Activated T-helper 1 cell treated with anti-CD3 and anti-CD28 coated beads, Interleukin-2, amount 50 U/mL, for 16 hours (primary cell): ENCODE measurements at places on chromosomes 2 and 18.

DNA sequence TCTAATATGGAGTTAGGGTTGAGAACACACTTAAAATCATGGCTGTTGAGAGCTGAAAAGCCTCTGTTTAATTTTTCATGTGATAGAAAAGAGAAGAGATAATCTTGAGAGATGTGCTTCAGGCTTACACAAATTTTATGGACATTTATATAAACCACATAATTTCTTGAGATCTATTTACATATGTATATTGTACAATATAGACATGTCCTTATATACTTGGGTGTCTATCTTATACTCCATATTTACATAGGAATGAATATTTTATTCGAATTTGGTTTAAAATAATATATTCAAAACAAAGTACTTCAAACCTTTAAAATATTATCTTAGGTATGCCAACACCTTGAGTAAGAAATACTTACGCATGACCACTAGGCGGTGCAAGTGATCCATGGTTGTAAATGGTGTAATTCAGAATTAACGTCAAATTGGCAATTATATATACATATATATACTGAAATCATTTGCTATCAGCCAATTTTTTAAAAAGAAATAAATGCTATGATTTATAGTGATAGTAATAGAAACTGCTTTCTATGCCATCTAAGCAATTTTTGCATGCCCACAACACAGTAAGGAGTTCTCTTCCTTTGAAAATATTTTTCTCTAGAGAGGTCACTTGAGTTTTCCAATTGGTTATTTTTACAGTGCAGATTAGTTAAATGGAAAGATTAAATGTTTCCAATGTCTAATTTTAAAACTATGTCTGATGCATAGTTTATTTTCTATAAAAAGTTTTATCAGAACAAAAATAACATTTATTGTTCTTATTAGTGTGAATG is 37.6 kb upstream of the SPAG16 start:
- no peak for DNase-seq

- DNase-seq: no peak
Measured at GRCh38 chr2:41764919-41765318, 282.9 kb upstream of the PKDCC start.

DNA sequence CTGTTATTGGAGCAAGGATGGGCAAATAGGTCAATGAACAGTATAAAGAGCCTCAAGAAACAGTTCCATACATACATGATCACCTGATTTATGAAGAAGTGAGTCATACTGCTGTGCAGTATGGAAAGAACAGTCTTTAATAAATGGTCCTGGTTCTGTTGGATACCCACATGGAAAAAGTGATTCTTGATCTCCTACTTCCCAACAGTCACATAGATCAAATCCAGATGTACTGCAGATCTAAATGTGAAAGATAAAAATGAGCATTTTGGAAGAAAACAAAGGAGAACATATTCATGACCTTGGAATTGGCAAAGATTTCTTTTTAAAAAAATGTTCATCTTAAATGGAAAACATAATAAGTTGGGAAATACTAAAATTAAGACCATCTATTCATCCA is 75.8 kb downstream of the CCDC148 start:
- no peak for DNase-seq

- DNase-seq: no peak
Measured at GRCh38 chr2:13616616-13617015, 899.9 kb downstream of the TRIB2 start.

- no peak for DNase-seq
Measured at GRCh38 chr2:186570604-186571003, 19.3 kb upstream of the ITGAV start.

DNA sequence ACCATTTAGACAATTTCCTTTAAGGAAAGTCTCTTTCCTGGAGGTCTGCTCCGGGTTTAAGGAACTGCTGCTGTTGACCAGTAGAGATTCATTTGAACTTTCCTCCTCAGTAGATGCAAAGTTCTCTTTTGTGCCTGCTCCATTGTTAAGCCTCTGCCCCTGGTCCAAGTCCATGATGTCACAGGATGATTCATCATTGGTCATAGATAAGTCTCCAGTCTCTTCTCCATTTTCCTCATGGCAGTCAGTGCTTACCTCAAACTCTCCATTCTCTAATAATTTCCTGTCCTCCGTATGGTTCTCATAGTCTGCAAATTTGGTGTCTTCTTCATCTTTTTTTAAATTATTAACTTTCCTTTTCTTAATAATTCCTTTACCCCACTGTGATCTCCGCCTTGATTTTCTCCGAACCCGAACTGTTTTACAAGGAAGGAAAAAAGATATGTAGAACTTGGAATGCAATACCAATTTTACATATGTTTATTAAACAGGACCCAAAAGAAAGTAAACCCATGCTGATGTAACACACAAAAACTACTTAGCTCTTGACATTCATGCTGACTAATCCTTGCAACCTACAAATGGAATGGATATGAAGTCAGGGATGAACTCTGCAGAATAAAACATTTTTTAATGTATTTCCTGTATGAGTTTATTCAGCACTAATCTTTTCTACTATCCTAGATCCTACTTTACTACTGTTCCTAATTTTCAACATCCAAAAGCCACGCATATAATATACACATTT is 169.1 kb downstream of the ATAD2B start:
- no peak for DNase-seq

DNA sequence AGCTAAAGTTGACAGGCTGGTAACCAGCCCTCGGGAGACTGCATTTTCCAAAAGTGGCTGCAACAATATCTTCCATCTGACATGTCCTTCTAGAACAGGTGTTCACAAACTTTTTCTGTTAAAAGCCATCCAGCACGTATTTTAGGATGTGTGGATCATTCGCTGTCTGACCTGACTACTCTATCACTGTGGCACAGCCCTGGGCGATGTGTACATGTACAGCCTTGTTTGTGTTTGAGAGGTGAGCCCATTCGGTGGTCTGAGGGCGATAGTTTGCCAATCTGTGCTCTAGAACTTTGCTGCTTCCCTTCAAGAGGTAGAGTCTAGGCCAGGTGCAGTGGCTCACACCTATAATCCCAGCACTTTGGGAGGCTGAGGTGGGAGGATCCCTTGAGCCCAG is 166.2 kb downstream of the TGIF1 start:
- no peak for DNase-seq

- no peak for DNase-seq
Measured at GRCh38 chr2:189147361-189147760, 32.2 kb downstream of the COL5A2 start.

- DNase-seq: no peak
Measured at GRCh38 chr2:210676067-210676466, 119.7 kb downstream of the CPS1 start.

GRCh38 chr2:84870306-84870705 is 10.6 kb downstream of the TRABD2A start:
- no peak for DNase-seq
